Activated CD4-positive, alpha-beta T cell treated with anti-CD3 and anti-CD28 coated beads, Interleukin-2, amount 50 U/mL, for 16 hours (primary cell): ENCODE measurements at places on chromosomes 1 and 21.

GRCh38 chr1:102588536-102588935 is 519.8 kb downstream of the COL11A1 start:
- no peak for DNase-seq

- DNase-seq: no peak
Measured at GRCh38 chr1:243568793-243569192, 281.2 kb downstream of the AKT3 start.

DNA sequence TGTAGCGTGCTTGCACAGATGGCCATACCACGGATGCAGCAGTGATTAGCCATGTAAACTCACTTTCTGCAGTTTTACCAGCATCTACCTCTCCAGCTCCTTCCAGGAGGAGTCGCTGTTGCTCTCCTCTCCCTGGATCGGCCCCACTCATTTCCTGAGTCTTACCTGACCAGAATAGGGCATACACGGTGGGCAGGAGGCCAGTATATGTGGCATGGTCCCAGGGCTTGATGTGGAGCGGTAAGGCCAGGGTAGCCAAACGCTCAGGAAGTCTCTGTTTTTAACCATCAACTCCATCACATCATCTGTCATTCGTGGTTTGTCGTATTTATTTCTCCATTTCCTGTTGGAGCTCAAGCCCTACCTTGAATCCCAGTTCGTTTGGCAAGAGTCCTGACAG is 163.4 kb upstream of the USP24 start:
- DNase-seq: peak; percentile 21

GRCh38 chr1:46404482-46405196 is 10.5 kb downstream of the FAAH start:
- DNase-seq: no peak

DNA sequence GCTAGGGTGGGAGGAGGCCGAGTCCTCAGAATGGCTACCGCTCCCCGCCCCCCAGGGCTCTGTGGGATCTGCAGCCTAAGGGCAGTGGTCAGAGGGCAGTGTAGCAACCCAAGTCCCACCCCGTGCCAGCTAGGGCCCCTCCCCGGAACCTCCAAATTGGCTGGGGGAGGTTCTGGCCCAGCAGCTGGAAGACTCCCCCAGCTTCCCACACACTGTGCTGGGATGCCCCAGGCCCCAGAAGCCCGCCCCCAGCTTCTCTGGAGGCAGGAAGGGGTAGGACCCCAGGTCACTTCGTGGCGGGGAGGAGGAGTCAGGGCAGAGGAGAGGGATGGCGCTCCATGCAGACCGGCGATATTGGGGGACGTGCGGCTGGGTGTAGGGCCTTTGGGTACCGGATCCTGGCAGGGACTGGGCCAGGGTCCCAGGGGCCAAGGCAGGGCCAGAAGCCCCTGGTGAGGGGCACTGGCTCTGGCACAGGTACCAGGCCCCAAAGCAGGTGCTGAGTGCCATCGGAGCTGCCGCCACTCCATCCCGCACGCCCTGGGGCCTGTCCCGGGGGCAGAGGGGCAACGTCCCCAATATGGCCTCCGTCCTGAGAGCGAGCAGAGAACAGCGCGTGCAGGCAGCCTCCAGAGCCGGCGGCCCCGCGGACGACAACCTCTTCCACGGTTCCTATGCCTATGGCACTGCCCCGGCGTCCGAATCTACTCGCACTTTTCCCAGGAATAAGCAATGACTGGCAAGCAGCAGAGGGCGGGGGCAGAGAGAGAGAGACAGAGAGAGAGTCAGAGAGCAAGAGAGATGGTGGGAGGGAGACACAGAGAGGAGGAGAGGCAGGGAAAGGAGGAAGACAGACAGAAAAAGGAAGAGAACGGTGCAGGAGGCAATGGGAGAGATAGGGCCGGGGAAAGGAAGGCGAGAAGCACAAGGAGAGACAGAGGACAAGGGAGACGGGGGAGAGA is 65.7 kb downstream of the RAP1GAP start:
- DNase-seq: no peak

GRCh38 chr1:204453141-204453772 is 41.3 kb downstream of the PIK3C2B start:
- DNase-seq: peak; percentile 67

DNA sequence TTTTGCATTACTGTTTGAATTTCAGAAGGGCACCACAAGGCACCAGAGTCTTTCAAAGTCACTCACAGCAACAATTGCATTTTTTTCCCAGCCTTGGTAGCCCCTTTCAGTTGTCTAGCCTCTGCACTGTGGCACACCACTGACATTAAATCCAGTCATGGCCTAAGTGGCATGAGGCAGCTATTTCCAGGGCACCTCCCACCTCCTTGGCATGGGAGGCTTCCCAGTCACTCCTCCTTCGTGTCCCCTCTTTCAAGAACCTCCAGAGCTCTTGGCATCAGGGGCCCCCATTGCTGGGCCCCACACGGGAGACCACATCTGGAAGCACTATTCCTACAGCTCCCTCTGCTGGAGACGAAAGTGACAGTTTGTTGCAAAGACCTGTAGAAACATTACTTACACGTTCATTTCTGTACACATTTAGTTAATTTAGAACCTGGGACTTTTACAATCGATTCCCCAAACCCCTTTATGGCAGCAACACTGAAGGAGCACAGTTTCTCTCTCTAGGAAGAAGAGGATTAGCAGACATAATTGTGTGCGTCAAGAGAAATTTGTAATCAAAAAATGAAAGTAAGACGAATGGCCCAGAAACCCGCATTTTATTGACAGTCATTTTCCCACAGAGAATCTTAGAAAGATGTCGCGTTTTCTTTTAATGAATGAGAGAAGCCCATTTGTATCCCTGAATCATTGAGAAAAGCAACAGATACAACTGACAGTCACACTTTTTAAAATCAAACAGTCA is 5.7 kb upstream of the CHD5 start:
- peak; percentile 48 for DNase-seq
